ENCODE measurements at places on chromosomes 2 and 18.

DNA sequence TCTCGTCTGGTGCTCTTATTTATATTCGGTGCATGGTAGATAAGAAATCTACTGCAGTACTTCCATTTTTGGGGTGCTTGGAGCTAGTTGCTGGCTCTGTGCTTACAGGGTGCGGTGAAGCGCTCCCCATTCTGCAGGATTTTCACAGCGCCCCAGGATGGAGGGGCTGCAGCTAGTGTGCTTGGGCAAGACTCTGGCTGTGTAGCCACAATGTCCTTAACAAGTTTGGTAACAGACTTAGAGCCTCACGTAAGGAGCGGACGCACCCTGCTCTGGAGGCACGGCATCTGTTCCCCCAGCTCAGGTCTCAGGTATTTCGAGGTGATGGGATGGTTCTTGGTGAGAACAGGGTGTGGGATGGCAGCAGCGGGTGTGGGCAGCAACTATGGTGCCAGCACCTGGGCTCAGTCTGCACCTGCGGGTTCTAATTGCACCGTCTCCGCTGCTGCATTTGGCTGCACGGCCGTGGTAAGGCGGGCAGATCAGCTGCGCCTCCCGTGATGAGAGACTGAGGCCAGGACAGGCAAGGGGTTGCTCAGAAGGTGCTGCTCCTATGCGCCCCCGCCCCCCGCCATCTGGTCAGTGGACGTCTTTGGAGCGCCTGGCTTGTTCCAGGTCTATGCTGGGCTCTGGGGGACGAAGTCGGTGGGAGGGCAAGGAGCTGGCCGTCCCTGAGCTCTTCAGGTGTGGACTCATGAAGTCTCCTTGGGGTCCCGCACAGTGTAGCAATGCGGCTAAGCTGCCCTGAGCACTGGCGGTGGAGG lies 20.1 kb upstream of the ALLC start:
- no peak for DNase-seq

DNA sequence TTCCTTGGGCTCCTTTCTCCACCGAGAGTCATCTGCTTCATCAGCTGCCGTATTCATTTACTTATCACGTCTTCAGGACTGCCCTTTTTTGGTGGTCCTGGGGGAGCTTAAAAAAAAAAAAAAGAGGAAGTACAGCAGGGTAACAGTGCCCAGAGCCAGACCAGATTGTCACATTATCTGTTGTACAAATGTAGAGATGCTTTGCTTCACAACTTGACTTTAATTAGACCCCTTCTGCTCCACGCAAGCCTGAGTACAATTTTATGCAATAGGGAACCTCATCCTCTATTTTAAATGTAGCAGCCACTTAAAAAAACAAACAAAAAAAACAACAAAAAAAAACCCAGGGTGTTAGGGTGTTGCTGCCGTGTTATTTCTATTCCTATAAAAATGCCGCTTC lies 128.3 kb downstream of the PRPF40A start:
- no peak for DNase-seq

GRCh38 chr2:15432642-15433256 lies 128.4 kb downstream of the NBAS start:
- no peak for DNase-seq

DNA sequence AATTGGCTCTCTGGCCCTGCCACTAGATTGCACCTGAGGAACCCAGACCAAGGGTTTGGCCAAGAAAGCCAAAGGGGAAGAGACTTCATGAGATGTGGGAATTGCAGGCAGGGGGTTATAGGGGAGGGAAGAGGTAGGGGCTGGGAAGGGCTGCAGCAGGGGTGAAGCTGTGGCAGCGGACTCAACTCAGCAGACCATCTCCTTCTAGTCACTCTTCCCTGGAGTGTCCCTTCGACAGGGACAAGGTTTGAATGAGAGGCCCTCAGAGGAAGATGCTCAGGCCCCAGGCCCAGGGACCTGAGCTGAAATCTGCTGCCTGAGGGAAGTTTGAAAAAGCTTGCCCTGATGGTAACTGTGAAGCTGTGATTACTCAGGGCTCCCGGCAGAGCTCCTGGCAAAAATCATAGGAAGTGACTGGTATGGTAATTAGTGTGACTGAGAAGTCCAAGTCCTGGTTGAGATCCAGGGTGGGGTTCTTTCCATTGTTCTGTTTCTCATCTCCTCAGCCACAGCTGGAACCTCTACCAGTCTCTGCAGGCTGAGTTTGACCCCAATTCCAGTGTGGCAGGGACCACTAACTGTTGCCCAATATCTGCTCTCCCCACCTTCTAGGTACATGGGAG lies 300.9 kb downstream of the CYP26B1 start:
- no peak for DNase-seq

- DNase-seq = no peak
These were observed 954 bp downstream of the RAPGEF4 start for GRCh38 chr2:172736424-172737174.

GRCh38 chr18:24875777-24876176 lies 415.3 kb downstream of the HRH4 start:
- no peak for DNase-seq

DNA sequence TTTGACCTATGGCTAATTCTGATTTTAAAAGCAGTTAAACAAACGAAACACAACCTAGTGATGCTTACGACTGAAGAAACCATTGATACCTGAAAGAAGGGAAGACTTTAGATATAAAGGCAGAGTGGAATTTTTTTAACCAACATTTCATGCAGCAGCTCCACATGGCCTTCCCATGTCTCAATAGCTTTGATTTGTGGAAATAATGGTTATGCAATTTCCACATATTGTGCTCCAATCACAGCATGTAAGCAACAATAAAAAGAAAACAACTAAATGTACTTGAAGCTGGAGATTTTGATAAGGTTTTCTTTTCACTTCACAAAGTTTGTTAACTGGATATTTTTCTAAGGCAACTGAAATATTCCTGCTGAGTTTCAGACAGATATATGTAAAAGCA lies 82.0 kb upstream of the SLC39A10 start:
- DNase-seq = no peak

DNA sequence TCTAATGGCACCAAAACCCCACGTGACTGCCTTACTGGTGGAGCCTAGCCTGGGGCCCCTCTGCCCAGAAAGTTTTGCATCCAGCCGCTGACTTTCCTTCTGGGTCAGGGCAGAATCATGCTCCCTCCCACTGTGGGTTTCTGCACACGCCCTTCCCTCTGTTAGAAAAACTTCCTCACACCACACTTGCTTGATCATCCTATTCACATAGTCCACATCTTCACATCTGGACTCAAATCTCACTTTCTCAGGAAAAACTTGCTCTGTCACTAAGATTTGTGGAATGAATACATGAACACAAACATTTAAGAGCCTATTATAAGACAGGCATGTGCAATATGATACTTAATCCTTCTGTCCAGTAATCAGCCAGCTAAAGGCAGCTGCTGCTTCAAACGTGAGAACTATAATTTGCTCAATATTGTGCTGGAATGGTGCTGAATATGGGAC lies 274.7 kb downstream of the RND3 start:
- DNase-seq = no peak

- no peak for DNase-seq
These were observed 1.0 kb upstream of the ZNF532 start for GRCh38 chr18:58863539-58864145.

DNA sequence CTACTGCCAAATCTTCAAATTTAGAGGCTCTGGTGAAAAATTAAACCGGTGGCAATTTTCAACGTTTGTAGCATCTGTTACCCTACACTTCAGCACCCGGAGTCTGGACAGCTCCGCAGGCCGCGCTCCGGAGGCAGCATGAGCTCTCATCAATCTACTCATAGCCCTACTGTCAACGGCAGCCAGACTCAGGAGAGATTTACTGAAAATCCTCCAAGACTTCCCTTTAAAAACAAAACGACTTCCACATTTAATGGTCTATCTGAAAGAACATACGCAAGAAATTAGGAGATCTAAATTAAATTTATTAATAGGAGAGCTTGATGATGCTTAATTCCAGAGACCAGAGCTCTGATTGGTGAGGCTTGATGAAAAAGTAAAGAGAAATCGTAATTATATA lies 970 bp upstream of the ADCYAP1 start:
- peak; percentile 34 for DNase-seq

- no peak for DNase-seq
These were observed 119.7 kb downstream of the WDR7 start for GRCh38 chr18:56770873-56771272.

DNA sequence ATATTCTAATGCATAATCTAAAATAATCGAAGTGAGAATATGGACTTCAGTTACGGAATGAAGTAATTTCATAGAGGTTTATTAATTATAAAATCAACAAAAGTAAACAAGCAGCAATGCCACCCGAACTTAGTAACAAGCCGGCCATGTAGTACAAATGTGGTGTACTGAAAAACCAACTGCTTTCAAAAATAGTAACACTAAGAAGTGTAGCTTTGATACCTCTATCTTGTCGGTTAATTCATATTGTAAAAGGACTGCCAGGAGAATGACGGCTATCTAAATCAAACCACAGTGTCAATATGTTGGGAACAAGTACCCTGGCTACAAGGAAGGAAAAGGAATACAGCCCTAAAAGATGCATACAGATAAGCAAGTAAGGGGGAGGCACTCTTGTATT lies 48.5 kb downstream of the WDR33 start:
- DNase-seq = no peak

DNA sequence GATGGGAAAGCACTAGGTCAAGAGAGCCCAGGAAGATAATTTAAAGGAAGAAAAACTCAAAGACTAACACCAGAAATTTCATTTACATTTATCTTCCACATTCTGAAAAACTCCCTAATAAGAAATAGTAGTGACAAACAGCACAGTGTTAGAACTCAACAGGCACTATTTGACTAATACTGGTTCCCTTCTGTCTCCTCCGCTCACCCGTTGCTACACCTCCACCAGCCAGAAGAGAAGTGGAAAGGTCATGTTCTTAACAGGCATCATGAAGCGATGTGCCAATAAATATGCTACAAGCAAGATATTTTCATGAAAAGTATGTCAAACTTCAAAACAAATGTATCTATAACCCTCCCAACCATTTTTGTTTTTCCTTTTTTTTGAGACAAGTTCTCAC lies 5.7 kb downstream of the ROCK1 start:
- DNase-seq = no peak

GRCh38 chr2:13009027-13009642 lies 292.4 kb downstream of the TRIB2 start:
- no peak for DNase-seq

DNA sequence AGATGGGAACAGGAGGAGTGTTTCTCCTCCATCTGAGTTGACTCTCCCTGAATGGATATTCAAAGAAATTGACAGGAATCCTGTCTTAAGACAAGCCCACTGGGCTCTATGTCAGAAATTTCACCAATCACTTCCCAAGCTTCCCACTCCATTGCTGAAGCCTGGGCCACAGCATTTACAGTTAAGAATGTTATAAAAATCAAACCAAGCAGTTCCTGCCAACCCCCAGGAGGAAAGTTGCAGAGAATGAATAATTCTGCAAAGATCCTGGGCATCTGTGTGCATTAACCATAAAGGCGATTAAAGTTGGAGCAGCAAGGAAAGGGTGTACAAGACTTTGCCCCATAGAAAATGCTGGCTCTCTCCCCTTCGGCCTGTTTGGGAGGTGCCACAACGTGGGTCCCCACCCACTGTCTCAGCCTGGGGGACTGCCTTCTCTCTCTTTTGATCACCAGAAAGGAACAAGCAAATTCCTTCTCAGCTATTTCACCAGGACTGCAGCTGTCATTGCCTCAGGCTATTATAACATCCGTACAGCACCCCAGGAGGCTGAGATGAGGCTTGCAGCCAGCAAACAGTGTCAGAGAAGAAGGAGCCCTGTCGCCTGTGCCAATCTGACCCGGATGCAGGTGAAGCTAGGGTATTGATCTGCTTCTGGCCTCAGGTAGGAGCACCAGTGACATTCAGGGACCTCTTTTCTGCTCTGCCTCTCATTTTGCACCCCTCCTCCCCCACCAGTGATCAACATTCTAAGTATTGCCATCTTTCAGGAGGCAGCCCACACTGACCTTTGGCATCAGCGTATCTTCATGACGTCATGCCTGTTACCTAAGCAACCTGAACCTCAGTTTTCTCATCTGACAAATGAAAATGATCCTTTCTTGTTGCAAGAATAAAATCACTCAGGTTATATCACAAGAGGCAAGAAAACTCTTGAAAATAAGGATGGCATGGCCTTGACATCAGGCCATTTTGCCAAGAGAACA lies 219.0 kb downstream of the SH3BP4 start:
- DNase-seq = peak; percentile 62

GRCh38 chr18:77035380-77036187 lies 97.0 kb downstream of the MBP start:
- peak; percentile 37 for DNase-seq

DNA sequence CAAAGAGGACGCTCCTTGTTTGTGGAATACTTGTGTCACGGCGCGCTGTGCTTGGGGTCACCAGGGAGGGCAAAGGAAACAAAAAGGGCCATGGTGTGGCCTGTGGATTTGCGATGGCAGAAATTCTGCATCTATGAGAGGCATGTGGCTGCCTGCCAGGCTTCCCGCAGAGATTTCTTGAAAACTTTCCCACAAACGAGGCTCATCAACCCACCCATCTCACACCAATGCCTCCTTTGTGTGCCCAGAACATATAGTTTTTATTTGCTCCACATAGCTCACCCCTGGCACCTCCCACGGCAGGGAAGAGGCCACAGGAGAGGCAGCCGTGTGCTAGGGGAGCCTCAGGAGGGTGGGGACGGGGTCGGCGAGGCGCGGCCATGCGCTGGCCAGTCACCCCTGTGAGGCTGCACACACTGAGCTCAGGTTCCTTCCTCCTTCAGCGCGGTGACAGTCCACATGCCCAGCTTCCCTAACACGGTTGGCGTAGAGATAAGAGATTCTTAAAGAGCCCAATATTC lies 100.3 kb downstream of the MBP start:
- DNase-seq = peak; percentile 47

- DNase-seq = peak; percentile 48
These were observed 54.5 kb downstream of the SIGLEC15 start for GRCh38 chr18:45879681-45880655.

DNA sequence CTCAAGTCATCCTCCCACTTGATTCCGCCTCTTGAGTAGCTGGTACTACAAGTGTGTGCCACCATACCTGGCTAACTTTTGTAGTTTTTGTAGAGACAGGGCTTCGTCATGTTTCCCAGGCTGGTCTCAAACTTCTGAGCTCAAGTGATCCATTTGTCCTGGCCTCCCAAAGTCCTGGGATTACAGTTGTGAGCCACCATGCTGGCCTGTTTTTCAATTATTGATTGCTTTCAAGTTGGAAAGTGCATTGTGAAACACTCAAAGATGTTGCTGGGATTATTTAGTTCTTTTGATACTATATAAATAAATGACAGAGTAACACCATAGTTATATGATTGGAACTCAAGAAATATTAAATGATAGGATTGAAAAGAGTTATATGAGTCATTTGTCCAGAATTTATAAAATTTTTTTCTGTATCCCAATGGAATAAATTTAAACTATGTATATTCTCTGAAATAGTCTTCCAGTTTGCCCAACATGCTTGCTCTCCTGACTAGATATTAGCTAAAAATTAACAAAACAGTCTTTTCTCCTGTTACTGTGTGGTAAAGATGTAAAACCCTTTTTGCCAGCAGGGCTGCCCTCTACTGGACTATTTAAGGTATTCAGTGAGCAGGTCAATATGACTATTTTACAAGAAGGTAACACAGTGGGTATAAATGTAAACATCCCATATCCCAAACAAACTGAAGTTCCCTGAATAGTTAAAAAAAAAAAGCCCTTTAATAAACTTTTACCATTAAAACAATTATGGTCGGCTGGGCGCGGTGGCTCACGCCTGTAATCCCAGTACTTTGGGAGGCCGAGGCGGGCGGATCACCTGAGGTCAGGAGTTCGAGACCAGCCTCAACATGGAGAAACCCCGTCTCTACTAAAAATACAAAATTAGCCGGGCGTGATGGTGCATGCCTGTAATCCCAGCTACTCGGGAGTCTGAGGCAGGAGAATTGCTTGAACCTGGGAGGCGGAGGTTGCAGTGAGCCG lies 42.7 kb downstream of the ACSL3 start:
- peak; percentile 65 for DNase-seq

GRCh38 chr2:111220962-111221361 lies 100.2 kb downstream of the BCL2L11 start:
- no peak for DNase-seq

All from pons (tissue), 1 donor.